ENCODE measurements at places on chromosomes 5 and 9.

DNA sequence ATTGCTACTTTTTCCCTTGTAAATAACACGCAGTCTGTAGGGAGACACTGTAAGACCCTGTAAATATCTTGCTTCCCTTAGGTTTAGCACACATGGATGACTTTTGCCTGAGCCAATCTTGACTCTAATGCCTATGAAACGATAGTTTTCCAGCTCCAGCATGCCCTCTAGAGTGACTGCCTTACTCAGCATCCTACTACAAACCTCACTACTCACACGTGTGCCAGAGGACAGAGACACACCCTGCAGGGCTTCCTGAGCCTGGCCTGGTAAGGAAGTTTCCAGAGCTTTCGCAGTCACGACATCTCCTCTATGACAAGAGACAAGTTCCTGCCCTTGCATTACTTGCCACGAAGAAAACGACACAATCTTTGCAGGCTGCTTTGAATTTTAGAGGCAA is 138.1 kb downstream of the ATPSCKMT start:
- DNase-seq, result no peak

DNA sequence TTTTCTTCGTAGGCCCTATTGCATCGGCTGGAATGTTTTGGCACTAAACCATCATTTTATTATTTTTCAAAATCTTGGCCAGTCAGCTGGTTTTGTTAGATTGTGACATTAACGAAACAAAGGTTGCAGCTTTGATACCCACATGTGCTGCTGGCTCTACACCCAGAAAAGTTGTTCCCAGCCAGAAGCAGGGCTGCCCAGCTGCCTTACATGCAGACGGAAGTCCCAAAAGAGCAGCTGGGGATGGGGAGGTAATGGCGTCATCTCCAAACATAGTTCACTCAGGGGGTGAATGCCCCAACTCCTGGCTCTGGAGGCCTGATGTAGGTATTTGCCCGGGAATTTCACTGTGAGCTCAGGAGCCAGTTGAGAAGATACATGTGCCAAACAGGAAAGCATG is 23.3 kb downstream of the TMEM171 start:
- DNase-seq, result no peak

- no peak for DNase-seq
Observed at GRCh38 chr9:127181595-127182190, 59.3 kb upstream of the ANGPTL2 start.

DNA sequence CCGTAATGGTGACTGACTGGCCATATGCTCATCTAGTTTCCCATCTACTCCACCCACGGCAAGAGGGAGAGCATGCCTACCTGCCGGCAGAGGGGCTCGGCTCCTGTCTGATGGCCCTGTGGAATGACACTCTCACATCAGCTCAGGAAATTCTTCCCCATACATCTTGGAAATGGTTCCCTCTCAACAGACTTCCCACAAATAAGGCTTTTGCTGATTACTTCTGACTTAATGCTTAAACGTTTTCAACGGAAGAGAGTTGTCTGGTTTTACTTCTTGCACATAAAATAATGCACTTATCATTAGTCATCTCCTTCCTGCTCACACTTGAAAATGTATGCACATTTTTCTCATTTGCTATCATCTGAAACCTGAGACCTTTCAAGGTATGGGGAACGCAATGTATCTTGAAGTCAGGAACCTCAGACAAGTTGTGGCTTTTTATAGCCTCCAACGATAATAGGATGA is 129.5 kb downstream of the TTLL11 start:
- no peak for DNase-seq

DNA sequence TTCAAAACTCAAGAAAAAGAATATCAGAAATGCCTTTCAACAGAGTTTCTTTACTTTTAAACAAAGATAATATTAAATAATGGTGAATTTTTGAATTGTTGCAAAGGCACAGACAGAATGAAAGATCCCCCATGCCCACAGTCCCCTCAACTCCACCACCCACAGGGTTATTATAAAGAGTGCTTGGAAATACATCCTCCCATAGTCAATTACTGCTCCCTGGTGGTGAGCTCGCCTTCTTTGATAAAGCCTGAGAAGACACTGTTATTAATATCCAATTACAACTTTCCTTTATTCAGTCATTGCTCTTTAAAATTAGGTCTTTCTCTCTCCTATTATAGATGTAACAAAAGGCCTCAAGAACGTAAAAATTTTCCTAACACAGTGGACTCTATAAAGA is 490.2 kb upstream of the RORB start:
- no peak for DNase-seq

DNA sequence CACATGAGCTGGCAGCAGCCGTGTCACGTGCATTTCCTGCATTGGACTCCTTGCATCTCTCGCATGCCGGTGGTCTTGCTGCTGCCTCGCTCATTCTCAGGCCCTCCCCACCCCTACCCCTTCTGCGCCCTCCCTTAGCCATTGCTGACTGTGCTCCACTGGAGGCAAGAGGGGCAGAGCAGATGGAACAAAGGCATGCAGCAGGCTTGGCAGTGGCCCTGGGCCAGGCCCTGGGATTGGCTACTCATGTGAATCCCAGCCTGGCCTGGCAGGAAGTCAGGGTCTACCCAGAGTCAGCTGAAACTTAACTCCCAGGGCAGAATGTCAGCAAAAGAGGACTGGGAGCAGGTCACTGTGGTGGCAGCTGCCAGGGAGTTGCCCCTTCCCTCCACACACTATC is 62.3 kb downstream of the TSTD2 start:
- no peak for DNase-seq

DNA sequence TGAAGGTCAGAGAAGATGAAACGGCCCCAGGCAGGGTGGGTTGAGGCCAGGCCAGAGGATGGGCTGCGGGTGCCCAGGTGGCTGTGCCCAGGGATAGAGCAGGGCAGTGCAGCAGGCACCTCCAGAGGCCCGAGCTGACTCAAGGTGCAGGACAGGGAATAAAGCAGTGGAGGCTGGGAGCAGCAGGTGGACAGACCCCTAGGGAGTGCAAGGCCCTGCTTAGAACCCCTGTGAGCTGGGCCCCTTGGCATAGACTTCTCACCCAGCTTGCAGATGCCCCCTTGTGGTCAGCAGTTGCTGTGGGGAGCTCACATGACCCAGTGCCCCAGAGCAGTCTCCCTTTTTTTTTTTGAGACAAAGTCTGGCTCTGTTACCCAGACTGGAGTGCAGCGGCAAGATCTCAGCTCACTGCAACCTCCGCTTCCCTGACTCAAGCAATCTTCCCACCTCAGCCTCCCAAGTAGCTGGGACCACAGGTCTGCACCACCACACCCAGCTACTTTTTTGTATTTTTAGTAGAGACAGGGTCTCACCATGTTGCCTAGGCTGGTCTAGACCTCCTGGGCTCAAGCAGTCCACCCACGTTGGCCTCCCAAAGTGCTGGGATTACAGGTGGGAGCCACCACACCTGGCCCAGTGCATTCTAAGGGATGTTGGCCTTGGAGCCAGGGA is 118.8 kb downstream of the WNK2 start:
- DNase-seq, result peak; percentile 22

- DNase-seq, result no peak
Observed at GRCh38 chr5:92780057-92780456, 801.0 kb downstream of the NR2F1-AS1 start.

DNA sequence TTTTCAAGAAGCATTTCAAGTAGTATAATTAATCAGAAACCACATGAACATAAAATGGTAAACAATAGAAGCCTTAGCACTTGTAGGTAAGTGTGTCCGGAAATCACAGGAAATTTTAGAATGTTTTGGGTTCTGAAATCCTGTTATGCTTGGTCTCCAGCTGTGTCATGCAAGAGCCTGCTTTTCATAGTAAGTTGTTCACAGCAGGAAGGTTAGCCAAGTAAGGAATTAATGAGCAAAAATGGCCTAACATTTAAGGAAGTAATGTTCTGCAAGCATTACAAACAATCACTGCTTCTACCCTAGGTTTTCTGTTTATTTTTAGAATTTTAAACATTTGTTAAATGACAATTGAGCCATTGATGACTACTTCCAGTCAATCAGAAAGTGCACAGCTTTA is 669.5 kb downstream of the SLCO4C1 start:
- DNase-seq, result no peak
